ENCODE measurements at places on chromosomes 13 and 19.
A peak's percentile ranks its signal among the peaks of the same experiment; 100 is the strongest.

DNA sequence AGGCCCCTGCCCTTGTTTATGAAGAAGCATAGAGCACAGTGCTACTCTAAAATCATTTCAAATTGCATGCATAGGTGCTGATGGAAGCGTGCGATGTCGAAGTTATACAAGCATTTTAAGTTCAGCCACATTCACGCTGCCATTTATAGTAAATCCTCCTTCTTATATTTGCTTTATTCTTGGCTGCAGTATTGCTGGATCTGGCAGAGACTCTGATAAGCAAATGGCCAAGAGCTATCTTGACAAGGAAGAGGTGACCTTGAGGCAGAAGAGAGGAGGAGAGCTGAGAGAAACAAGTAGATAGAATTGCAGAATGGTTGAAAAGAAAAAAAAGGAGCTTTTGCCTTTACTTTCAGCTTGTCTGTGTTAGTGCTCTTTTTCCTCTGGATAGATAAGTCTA lies 18.9 kb upstream of the MYO16 start:
- no peak for DNase-seq

DNA sequence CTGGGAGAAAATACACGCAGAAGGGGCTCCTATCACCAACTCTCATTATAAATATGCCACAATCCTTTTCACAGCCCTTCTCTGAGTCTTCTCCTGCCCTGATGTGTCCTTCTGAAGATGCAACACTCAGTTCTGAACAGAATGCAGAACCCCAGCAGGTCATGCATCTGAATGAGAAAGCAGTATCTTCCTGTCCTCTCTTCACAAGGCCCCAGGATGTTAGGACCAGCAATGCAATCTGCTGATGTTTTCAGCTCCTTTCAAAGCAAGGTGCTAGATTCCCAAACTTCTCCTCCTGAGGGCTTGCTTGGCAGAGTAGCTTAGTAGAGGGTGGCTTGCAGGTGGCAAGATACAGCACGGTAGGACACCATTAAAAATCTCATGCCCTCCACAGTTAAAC lies 22.3 kb upstream of the DOCK9 start:
- DNase-seq, result no peak

- DNase-seq, result no peak
These were observed 107.8 kb downstream of the FOXO1 start for GRCh38 chr13:40558656-40559055.

- DNase-seq, result no peak
These were observed 268.3 kb upstream of the MIR17HG start for GRCh38 chr13:91079176-91079575.

- no peak for DNase-seq
These were observed 13.3 kb downstream of the TDRD3 start for GRCh38 chr13:60410299-60410698.

- no peak for DNase-seq
These were observed 239.2 kb upstream of the MIR17HG start for GRCh38 chr13:91108315-91108714.

DNA sequence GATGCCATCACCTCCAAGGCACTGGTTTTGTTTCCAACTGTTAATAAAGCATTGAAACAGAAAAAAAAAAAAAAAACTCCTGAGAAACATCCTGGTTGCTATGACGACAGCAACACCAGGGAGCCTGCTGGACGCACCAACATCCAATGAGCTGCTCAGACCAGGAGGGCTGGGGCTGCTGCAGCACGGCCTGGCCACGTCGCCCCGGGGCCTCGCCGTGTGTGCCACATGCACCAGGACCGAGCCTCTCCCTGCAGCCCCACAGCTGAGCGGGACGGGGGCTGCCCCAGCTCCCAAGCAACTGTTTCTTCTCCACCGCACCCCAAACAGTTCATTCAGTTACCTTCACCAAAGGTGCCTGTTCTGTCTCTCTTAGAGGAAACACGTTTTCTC lies 54.5 kb downstream of the RASA3 start:
- DNase-seq, result peak; percentile 91

- DNase-seq, result no peak
These were observed 17.1 kb downstream of the ARL11 start for GRCh38 chr13:49645451-49645850.

GRCh38 chr13:26584713-26585112 lies 27.2 kb downstream of the WASF3 start:
- peak; percentile 82 for DNase-seq

GRCh38 chr19:51064534-51065220 lies at the start of gene KLK13:
KLK13 (minus strand) TSS chr19:51065092; CDS start chr19:51065067, 25 bp downstream.
- DNase-seq, result no peak

Data from AG08395 (cell line).